ENCODE measurements at places on chromosomes 1 and 21.

DNA sequence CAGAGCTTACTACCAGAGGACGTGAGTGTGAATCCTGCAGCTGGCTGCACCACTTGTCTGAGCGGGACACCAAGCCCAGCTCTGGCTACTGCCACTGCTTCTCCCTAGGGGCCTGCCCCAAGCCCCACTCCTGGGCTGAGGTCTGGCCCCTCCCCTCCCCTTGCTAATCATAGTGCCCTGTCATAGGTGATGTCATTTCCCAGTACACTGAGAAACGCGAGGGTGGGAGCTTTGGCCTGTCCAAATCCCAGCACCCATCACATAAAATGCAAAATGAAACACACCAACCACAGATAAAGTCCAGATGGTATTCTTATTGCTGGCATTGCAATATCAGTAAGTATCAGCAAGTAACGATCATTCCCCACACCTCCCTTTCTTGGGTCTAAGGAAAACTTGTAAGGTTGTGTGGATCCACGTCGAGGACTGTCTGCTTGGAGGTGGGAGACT is 77.7 kb downstream of the TOMM20 start:
- no peak for DNase-seq

DNA sequence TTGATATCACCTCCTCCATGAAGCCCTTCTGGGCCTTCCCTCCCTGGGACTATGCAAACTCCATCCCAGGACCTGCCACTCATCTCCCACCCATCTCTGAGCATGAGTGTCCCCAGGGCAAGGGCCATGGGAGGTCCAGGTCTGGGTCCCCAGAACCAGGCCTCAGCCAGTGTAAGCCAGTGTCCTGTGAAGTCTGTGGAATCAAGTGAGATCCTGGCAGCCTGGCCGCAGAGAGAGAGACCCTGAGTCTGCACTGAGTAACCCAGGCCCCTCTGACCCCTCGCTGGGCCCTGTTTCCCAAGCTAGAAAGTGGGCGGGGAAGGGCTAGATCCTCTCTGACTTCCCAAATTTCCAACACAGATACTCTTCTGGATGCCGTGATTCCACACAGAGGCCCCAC is 132.7 kb downstream of the DMRTB1 start:
- no peak for DNase-seq

DNA sequence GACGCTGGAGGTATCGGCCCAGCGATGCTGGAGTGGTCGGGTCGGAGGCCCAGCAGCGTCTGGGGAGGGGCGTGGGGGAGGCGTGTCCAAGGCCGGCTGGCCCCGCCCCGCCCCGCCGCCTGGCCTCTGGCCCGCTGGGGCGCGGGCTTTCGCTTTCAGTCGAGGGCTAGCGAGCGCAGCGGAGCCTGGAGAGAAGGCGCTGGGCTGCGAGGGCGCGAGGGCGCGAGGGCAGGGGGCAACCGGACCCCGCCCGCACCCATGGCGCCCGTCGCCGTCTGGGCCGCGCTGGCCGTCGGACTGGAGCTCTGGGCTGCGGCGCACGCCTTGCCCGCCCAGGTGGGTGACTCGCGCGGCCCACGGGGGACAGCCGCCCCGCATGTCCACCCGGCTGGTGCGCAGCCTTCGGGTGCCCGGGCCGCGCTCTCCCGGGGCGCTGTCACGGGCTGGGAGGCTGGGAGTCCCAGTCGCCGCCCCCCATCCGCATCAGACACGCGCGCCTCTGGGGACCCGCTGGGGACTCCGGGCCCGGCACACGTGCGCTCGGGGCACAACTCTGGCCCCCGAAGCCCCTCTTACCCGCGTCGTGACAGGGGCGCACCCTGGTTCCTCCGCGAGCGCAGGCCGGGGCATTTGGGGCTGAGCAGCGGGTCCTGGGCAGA is at the start of gene TNFRSF1B:
Gene TNFRSF1B, plus strand, starts transcription at position 158 of the 659 bp plus-strand sequence. Its CDS starts 101 bp downstream, at position 259.
- no peak for DNase-seq

DNA sequence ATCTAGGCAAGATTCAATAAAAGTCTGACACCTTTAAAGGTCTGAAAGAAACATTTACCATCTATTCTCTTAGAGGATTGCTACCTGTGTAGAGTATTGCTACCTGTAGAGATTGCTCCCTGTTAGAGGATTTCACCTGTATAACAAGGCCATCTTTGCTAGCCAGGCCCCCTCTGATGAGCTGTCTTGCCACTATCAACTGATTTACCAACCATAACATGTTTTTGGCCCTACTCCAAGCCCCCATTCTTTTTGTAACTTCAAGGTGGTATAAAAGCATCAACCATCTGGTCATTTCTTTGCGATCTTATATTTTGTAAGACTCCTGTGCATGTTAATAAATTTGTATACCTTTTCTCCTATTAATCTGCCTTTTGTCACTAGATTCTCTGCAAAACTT is 424.7 kb upstream of the CAMK1G start:
- no peak for DNase-seq

DNA sequence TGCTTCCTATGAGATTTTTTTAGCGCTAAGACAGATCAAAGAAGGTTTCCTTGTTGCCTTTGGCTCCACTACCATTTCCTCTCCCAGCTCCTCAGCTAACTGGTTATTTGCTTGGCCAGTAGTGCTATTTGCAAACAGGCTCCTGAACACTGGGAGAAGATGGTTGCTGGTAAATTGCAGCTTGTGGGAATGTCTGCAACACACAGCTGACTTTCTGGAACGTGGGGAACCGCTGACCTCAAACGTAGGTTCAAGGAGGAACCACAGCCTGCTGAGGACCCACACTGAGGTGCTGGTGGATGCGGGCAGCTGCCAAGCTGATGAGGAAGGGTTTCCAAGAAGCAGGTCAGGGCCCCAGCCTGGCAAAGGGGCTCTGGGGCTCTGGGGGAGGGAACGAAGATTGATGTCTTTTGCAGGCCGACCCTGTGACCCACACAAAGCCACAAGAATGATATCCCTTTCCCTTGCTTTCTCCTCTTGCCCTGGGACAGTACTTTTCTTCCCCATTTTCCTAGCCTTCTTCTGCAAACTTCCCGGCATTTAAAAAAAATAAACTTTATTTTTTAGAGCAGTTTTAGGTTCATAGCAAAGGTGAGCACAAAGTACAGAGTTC is 24.8 kb downstream of the GNG4 start:
- no peak for DNase-seq

GRCh38 chr1:169044296-169044695 is 62.2 kb upstream of the ATP1B1 start:
- DNase-seq: no peak

- no peak for DNase-seq
These were observed 25.9 kb upstream of the IL19 start for GRCh38 chr1:206744683-206745082.

- no peak for DNase-seq
These were observed 113.6 kb downstream of the MACF1 start for GRCh38 chr1:39317910-39318633.

GRCh38 chr1:6534248-6534822 is 20.0 kb downstream of the NOL9 start:
- no peak for DNase-seq

GRCh38 chr21:30642564-30642963 is at the start of gene KRTAP20-3:
Gene KRTAP20-3, plus strand, starts transcription at chr21:30642864.
- DNase-seq: no peak

DNA sequence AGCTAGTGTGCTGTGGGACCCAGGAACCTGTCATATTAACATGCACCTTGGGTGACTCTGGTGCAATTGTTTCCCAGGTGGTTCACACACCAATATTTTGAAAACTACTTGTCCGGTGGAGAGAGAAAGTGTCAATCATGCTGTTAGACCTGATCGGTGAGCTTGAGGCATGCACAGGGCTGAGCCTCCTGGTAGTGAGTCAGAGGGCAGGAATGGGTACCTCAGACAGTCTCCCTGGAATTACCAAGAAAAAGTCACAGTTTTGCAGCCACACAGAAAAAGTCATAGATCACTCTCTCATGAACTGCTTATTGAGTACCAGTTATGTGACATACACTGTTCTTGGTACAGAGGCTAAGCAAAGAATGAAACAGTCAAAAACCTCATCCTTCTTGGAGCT is 140.1 kb upstream of the NFIA start:
- DNase-seq: no peak
